ENCODE measurements at places on chromosomes 2 and 18.

GRCh38 chr18:9860682-9861081, 25.1 kb upstream of the TXNDC2 start:
- no peak for DNase-seq

GRCh38 chr18:48852292-48852691, 98.5 kb downstream of the SMAD7 start:
- no peak for DNase-seq

- DNase-seq: no peak
Observed at GRCh38 chr2:7430421-7430868, 513.2 kb downstream of the RNF144A start.

DNA sequence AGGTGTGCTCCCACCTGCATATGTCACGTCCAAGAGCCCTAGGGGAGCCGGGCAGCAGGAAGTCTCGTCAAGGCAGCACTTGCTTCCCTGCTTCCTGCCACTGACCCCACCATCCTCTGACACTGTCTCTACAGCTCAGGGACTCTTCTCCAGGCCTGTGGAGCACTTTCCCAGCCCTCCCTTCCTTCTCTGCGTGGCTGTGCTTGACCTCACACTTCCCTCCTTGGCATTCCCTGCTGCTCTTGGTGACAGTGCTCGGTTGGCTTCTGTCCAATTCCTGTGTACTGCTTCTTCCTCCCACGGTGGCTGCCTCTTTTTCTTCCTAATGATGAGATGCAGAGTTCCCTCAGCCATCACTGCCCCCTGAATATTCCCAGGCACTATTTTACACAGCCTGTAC, 2.8 kb downstream of the CIDEA start:
- DNase-seq: no peak

GRCh38 chr2:38740851-38741731, 10.1 kb downstream of the SRSF7 start:
- no peak for DNase-seq

- no peak for DNase-seq
Observed at GRCh38 chr2:223027442-223027841, 24.5 kb upstream of the KCNE4 start.

DNA sequence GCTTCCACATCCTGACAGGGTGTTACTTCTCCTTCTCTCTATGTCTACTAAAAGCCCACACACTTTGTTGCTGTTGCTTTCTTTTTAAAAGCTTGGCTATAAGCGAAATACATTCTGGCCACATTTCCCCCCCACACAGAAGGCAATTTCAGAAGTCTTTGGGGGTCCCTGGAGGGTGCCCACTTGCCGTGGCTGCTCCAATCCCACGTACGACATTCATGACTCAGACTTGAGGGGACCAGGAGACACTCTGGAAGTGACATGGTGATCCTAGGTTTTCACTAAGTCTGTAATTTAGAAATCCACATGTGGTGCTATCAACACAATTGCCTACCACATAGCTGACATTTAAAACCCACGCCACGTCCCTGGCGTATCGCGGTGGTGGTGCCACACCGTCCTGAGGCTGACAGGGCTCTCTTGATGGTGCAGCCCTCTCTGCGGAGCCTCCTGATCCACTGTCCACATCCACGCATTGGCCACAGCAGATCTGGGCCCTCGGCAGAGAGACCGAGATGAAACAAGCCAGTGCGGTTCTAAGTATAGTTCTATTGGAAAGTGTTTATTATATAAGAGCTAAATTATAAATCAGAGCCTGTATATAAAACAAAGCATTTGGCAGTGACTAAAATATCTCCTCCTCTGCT, 42.4 kb downstream of the CYP27C1 start:
- no peak for DNase-seq

GRCh38 chr2:86240251-86240650, 41.0 kb downstream of the MRPL35 start:
- no peak for DNase-seq

DNA sequence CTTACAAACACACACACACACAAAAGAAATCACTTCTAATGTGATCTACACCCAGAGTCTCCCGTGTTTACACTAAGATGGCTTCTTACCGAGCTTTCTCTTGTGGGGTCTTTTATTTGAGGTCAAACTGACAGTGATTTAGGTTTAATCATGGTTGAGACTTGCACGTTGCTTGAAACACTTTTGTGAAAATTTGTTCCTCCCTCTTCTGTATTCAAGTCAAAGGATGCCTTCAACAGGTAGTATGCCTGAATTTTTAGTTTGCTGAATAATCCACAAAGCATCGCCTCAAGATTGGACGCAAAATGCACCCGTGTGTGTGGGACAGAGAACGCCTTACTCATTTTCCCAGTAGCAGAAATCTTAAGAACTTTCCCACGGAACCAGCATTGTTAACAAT, 4.0 kb upstream of the ZNF516 start:
- DNase-seq: no peak

Data from BE2C (cell line).